ENCODE measurements at places on chromosomes 6 and 20.

DNA sequence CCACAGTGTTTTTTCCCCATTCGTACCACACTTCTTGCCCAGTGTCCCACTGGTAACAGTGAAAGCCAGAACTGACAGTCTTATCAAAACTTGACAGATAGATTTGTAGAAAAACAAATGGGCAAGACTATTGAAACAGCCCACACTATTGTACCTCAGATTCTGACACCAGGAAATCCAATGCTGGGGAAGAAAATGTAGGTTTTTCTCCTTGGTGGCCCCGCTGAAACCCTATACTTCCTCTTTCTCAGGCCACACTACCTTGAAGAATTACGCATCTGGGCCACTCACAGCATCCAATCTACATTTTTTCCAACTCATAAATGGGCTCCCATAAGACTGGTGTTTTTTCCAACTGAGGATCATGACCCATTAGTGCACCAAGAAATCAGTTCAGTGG, 90.9 kb upstream of the HDDC2 start:
- DNase-seq, result no peak

DNA sequence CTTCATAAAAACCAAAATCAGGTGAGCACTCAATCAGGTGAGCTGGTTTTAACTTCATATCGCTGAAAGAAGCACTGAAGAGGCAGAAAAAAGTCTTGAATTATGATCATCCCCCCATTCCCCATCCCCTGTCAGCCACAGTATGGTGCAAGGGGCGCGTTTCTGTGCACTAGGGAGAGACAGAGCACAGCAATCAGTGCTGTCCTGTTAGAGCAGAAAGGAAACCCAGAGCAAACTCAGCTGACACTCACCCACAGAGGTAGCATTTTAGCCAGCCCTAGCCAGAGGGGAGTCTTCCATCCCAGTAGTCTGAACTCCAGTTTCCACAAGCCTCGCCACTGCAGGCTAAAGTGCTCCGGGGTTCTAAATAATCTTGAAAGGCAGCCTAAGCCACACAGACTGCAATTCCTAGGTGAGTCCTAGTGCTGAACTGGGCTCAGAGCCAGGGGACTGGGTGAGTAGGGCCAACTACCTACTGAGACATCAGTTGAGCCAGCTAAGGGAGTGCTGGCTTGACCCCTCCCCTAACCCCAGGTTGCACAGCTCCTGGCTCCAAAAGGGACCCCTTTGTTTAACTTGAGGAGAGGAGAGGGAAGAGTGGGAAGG, 1352.6 kb upstream of the GJE1 start:
- DNase-seq, result no peak

- no peak for DNase-seq
Observed at GRCh38 chr6:22149096-22149495, 147.7 kb downstream of the PRL start.

DNA sequence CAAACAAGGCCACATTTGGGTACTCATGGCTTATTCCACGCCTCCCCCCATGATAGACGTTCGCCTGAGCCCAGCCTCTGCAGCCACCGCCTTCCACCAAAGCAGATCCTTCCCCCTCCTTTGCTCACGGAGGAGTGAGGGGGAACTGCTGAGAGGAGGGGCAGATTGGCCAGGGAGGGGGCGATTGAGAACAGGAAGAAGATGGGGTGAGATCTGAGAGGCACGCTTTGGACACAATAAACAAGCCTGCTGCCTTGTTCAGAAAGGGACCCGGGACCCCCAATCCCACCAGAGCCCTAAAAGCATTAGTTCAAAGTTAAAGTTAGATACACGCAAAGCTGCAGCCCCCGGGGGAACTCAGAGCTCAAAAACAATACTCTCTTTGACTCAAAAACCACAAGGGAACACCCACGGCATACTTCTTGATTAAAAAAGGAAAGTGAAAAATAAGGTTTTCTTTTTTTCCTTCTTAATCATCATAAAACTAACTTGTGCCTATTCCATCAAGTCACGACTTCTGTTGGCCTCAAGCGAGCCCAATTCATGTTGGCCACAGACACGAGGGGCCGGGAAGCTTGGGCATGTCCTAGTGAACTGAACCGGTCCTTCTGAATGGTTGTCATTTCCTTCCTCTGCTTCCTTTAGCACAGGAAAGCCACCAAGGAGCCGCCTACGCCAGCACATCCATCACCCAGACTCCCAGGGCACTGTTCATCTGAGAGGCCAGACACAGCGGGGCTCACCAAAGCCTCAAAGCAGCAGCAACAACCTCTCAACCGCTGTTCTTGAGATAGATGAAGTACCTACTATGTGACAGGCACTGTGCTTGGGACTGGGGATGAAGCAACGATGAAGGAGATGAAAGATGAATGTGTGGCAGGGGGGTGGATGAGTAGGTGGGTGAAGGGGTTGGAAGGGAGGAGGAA, 44.7 kb downstream of the NFATC2 start:
- DNase-seq, result no peak

DNA sequence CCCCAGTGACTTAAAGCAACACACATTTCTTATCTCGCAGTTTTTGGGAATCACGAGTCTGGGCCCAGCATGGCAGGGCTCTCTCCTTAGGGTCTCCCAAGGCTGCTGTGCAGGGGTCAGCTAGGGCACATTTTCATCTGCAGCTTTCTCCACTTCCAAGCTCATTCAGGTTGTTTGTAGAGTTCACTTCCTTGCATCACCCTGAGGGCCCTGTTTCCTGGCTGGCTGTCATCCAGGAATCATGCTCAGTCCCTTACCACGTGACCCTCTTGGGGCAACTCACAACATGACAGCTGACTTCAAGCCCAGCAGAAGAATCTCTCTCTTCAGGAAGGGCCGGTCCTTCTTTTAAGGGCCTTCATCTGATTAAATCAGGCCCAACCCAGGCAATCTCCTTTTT, 21.3 kb downstream of the SNAP25 start:
- no peak for DNase-seq

DNA sequence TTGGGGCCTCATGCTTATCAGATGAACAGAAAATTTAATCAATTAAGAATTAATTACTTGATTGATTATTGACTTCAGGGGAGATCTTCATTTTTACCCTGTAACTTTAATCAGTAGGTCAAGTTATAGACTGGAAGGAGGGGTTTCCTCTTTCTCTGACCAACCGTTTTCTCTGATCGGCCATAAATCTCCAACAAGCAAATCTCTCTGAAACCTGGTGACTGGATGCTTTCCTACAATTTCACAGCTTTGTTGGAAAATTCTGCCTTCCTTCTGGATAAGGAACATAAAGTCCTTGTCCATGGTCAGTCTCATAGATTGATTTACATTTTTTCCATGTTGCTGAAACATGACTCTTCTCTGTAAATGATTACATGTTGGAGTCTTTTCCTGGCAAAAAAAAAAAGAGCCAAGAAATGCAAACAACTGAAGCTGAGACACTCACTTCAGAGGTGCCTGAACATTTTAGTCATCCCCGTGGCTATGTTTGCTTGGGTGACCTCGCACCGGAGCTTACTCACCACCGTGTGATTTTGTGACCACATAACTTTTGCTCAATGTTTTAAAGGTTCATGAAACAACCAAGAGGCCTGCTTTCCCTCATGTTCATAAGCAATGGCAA, 31.0 kb downstream of the IRF4 start:
- no peak for DNase-seq

- DNase-seq, result no peak
Observed at GRCh38 chr20:33180169-33180568, 12.2 kb downstream of the BPIFA2 start.

DNA sequence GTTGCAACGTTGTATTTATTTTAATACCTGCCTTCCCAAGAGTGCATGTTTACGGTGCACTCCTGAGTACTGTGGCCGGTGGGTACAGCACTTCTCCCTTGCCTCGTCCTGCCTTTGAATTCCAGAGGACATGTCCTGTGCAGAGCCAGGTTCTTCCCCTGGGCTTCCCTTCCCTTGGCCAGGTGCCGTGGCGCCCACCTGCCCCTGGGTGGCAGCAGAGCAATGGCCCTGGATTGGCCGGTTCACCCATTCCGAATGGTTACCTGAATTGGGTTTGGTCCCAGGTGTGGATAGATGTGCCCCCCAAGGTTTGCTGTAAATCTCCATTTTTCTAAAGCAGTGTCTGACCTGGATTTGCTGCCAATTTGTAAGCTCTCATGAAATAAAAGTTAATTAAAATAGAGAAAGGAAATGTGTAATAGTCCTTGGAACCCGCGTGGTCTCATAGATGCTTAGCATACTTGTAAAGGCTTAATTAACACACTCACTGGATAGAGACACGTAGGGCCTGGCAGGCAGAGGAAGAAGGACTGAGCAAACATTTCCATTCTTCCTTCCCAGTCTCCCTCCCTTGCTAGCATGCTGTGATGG, 40.6 kb downstream of the DTD1 start:
- no peak for DNase-seq

- no peak for DNase-seq
Observed at GRCh38 chr20:41587956-41588355, 30.2 kb downstream of the CHD6 start.

GRCh38 chr20:54255157-54255556, 47.3 kb downstream of the PFDN4 start:
- no peak for DNase-seq

Measured in cortex of kidney (tissue), 1 donor.